CMK (cell line): ENCODE measurements at places on chromosomes 3 and 15.

- DNase-seq, result no peak
Measured at GRCh38 chr15:69513450-69513960, 60.9 kb downstream of the RPLP1 start.

GRCh38 chr3:10988991-10989484, 3.5 kb upstream of the SLC6A1 start:
- DNase-seq, result no peak

GRCh38 chr15:85407421-85408269, 27.2 kb downstream of the AKAP13 start:
- DNase-seq, result no peak

DNA sequence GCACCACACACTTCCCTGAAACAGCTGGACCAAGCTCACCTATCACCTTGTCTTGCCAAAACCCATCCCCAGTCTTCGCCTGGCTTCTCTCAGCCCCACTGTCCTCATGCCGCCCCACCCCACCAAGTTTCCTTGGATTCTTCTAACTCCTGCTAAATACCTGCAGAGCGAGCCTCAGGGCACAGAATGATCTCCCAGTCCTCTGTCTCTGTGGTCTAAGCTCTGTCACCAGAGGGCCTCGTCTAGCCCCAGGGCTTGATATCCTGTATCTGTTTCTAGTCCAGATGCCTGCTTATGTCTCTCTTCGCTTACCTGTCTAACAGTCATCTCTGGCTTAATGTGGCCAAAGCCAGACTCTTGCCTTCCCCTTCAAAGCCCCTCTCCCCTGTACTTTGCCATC, 9.7 kb downstream of the CCDC12 start:
- no peak for DNase-seq

- DNase-seq, result no peak
Measured at GRCh38 chr3:187795207-187795960, 50.1 kb upstream of the BCL6 start.

GRCh38 chr3:49616491-49616941, 57.6 kb upstream of the APEH start:
- DNase-seq, result no peak

- no peak for DNase-seq
Measured at GRCh38 chr15:43988900-43989299, 162.1 kb downstream of the WDR76 start.

- DNase-seq, result no peak
Measured at GRCh38 chr3:151592287-151592686, 131.4 kb upstream of the IGSF10 start.

- DNase-seq, result no peak
Measured at GRCh38 chr15:74277242-74277810, 41.2 kb downstream of the CCDC33 start.

DNA sequence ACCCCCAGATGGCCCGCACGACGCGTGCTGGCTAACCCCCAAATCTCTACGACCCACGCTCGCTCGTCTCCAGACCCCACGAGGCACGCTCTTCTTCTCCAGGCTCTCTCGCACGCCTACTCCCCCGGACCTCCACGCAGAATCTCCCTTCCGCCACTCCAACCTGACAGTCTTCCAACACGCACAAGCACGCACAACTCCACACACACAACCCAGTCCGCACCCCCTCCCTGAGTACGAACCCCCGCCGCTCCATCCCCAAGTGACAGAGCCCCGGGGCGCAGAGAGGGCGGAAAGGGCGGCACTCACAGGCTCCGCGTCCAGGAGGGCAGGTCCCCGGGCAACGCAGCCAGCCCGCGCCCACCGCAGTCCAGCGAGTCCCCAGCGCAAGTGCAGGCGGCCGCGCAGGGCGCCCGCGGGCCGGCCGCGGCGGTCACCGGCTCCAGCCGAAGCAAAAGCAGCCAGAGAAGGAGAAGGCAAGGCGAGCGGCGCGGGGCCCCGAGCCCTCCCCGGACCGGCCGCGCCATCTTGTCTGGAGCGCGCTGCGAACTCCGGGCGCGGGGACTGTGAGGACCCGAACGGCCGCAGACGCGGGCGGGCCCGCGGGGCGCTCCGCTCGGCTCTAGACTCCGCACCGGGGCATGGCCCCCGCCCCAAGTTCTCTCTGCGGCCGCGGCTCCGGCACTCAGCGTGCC, 794 bp downstream of the LRIG1 start:
- no peak for DNase-seq

- no peak for DNase-seq
Measured at GRCh38 chr15:29024662-29025061, 138.9 kb downstream of the APBA2 start.

GRCh38 chr3:136249593-136249992, 547 bp upstream of the PCCB start:
- no peak for DNase-seq

DNA sequence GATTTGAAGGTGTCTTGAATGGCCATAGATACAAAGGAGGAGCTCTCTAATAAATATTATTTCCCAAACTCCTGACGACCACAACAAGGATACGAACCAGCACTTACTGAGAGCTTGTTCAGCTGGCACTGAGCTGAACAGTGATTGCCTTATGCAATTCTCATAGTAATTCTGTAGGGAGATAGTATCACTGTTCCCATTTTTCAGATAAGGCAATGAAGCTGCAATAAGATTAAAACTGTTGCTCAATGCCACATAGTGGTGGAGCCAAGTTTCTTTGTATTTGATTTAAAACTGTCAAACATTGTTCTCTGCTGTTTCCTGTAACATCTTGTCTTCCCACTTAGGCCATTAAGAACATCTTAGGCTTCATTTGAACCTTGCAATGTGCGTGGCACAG, 163.9 kb downstream of the RPLP1 start:
- no peak for DNase-seq

- no peak for DNase-seq
Measured at GRCh38 chr3:196546537-196546936, 21.8 kb downstream of the WDR53 start.

GRCh38 chr15:61331019-61331418, 101.9 kb upstream of the RORA start:
- DNase-seq, result no peak

DNA sequence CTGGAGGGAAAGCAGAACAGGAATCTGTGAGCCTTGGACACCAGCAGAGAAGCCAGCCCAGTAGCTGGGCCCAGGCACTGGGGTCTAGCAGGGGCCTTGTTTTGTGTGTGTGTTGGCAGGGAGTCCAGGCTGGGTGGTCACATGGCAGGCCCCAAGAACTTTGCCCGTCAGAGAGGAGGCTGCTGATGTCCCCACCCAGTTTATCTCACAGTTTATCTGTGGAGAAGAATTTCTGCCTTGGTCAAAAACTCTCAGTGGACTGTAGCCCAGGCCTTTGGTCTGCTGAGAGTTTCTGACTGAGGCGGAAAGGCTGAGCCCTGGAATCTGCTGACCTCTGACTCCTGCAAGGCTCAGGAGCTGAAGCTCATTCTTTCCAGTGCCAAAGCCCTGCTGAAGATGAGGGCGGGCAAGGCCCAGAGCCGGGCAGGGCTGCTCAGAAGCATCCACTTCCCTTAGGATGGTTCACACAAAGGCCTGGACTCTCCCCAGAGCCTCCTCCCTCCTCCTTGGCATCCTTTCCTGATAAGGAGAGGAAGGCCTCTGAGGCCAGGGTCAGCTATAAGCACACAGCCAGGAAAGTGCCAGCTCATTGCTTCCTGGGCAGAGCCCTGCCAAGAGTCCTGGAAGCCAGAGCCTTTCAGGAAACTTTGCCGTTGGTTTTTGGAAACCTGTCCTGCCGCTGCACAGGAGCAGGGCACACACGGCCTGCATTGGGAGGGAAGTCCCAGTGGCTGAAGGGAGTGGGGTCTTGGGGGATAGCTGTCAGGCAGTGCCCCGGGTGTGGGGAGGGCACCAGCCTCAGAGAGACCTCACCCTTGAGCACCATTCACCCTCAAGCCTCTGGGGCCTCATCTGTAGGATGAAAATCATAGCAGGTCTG, 37.2 kb upstream of the SLCO2A1 start:
- DNase-seq, result no peak

GRCh38 chr3:13876451-13877100, 3.3 kb downstream of the WNT7A start:
- no peak for DNase-seq

DNA sequence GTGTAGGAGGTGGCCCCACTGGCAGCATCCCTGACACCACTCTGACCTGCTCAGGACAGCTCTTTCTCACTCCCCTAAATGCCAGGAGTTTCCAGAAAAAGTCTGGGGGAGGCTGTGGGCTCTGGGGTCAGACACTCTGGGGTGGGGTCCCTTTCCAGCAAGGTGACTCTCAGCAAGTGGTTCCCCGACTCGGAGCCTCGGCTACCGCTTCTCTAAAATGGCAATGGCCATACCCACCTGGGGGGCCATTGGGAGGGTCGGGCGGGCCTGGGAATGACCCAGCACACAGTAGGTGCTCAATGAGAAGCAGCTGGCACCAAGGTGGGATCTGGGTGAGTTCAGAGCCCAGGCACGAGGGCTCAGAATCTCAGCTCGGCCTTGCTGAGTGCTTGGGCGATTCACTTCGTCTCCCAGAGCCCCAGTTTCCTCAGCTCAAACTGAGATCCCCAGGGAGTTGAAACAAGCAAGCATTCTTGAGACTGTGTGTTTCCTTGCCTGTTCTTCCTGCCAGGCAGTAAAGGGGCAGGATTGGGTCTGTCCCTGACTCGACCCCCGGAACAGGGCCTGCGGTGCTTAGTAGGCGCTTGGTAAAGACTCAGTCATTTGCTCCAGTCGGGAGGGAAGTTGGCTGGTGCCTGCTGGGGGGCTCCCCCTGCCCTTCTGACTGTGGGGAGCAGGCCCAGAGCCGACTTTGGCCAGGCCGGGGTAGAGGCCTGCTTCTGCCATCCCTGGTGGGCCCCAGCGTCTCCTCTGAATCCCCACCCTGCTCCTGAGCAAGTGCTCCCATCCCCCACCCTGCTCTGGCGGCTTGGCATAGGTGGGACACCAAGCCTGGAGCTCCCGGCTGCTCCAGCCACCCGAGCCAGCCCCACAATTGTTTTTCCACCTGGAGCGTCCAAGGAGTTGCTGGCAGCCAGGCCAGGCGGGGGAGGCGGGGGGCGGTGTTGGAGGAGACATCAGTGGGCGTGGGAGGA, 32.9 kb upstream of the FBLN2 start:
- no peak for DNase-seq

GRCh38 chr15:62841269-62841628, 201.3 kb upstream of the TPM1 start:
- DNase-seq, result no peak

GRCh38 chr15:81014446-81015093, 13.8 kb downstream of the TLNRD1 start:
- no peak for DNase-seq

- DNase-seq, result no peak
Measured at GRCh38 chr3:154701055-154701454, 271.1 kb upstream of the GPR149 start.

- DNase-seq, result no peak
Measured at GRCh38 chr3:166783206-166783605, 596.9 kb downstream of the ZBBX start.

DNA sequence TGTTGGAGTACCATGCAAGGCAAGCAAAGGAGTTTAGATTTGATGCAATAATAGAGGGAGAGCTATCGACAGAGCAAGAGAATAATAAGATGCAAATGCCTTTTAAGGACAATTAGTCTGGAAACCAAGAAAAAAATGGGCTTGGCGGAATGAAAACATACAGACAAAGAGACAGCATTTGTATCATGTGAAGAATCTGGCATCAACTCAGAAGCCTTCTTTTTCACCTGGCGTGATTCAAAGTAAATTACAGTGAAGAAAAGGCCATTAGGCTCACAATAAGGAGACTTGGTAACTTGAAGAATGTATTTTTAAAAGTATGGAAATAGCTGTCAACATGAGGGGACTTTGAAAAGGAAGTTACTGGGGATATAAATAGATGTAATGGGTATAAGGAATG, 521.2 kb upstream of the GOLIM4 start:
- DNase-seq, result no peak

GRCh38 chr3:37660782-37661181, 200.9 kb upstream of the CTDSPL start:
- DNase-seq, result no peak

- no peak for DNase-seq
Measured at GRCh38 chr3:95715128-95715527, 1099.3 kb upstream of the EPHA6 start.

GRCh38 chr3:108441071-108441507, 69.3 kb downstream of the MYH15 start:
- DNase-seq, result no peak

GRCh38 chr3:44060164-44060563, 181.5 kb upstream of the TOPAZ1 start:
- DNase-seq, result no peak

DNA sequence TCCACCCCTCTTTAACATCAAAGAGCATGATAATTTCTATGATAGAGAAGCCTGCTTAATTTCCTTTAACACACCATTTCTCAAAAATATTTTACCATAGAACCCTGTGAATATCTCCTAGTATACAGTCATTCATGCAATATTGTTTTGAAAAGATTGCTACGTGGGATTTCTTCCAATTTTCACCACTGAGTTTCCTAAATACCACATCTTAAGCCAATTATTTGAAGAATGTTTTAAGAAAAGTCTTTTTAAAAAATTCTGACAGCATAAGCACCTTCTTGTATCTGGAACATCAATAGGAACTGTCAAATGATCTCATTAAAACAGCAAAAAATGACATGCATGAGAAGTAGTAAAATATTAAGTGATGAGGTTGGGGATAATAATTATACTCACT, 1126.7 kb downstream of the TUSC7 start:
- no peak for DNase-seq

DNA sequence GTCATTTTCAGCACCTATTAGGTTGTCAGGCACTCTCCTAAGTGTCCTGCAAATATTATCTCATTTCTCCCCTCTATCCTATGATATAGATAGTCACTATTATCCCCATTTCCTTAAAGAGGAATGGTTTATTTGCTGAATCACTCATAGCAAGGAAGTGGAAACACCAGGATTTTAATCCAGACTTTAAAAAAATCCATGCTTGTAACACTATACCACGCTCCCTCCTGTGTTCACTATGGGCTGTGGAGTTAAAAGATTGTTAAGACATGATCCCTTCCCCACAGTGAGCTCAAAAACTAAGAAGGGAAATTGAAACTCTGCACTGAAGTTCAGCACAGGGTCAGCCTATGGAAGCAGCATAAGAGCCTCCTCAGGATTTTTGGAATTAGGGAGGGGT, 60.2 kb downstream of the TMEM39A start:
- no peak for DNase-seq
